Stimulated activated CD4-positive, alpha-beta T cell treated with anti-CD3 and anti-CD28 coated beads, Interleukin-2, amount 100 ng/mL, for 24 hours (primary cell): ENCODE measurements at places on chromosomes 16 and 17.

- no peak for DNase-seq
Observed at GRCh38 chr16:87404764-87405625, 12.9 kb downstream of the MAP1LC3B start.

DNA sequence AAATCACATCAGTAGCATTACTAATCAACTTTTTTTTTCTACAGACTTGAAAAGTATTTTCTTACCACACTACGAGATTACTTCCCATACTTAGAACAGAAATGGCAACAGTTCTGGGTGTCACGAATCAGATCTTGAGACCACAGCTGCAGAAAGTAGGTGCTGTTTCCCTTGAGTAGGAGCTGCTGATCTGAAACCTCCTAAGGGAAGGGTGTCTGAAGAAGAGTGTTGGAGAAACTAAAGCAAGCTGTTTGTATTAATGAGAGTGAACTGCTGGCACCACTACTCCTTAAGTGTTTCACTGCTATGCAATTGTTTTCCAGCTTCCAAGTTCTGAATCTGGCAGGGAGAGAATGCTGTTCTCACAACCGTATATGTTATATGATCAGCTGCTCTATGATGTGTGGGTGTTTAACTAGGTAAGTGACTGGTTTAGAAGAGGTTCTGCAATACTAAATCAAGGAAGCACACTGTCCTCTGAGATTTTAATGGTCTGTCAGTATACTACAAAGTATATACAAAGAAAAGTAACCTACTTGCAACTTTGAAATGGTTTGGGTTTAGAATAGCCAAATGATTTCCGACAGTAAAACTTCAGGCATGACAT, 3.3 kb downstream of the ZNF652 start:
- no peak for DNase-seq

GRCh38 chr17:40331743-40332641, 23.0 kb downstream of the RARA start:
- DNase-seq = no peak

DNA sequence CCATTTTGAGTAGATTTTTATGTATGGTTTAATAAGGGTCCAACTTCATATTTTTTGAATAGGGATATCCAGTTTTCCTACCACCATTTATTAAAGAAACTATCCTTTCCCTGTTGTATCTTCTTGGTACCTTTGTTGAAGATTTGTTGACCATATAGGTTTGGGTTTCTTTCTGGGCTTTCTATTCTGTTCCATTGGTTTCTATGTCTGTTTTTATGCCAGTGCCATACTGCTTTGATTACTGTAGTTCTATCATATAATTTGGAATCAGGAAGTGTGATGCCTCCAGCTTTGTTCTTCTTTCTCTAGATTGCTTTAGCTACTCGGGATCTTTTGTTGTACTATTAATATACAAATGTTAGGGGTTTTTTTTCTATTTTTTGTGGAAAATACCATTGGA, 46.5 kb downstream of the PPM1E start:
- no peak for DNase-seq

DNA sequence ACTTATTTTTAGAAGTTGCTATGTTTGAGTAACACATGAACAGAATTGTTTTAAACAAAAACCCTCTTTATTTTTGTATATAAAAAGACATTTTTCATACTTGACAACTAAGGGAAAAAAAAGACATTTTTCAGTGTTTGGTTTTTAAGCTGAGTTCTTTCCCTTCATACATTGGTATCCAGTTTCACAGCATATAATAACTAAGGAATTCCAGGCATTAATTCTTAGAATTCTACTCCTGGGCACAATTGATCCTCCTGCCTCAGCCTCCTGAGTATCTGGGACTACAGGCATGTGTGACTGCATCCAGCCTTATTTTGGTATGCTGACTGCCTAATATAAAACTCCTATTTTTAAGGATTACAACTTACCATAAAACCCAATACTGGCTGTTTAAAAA, 8.4 kb downstream of the FBXO47 start:
- DNase-seq = no peak

DNA sequence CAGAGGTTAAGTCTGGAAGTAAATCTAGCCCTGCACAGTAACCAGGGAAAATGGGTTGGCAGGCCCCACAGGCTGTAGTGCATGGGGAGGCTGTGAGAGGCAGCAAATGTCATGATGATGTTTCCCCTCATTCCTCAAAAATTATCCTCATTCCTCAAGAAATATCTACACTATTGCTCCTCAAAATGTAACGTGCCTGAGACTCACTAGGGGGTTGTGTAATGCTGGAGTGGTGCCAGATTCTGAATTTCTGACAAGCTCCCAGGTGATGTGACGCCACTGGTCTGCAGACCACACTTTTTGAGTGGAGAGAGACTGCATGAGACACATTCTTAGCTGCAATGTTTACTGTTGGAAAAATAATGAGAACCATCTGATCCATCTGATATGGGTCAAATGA, 1.2 kb upstream of the MPP3 start:
- DNase-seq = no peak

GRCh38 chr16:52709306-52709705, 162.4 kb upstream of the TOX3 start:
- DNase-seq = no peak

DNA sequence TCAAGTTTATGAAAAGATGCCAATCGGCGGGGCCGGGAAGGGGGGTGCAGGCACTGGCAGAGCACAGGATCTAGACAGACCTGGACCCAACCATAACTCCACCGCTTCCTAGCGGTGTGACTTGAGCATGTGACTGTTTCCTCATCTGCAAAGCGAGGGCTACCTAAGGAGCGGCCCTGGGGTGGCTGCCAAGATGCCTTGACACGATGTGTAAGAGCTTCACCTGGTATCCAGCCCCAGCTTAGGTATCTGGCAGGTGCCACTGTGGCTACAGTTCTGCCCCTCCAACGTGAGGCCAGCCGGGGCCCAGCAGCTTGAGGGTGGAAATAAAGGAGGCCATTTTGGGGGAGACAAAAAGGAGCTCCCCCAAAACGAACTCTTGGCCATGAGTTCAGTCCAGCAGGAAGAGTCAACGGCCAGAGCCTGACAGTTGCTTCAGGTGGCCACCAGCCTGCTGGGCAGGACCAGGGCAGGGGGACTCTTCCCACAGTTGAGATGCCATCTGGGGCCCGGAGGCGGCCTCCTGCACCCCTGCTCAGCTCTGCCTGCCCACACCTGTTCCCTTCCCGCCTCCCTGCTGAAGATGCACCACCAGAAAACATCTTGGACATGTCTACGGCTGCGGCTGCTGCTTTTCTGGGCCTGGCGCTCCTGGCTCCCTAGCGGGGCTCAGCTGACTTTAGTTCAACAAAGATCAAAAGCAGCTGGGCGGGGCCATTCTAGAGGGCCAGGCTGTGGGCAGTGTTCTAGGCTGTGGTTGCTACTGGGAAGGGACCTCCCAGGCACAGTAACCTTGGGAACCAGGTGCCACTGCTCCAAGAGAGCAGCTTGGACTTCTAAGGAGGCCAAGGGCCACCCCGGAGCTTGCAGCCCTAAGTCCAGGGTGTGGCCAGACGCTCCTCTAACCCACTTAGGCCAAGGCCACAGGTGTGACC, 3.4 kb upstream of the MTSS2 start:
- no peak for DNase-seq

GRCh38 chr17:14737984-14738651, 437.2 kb downstream of the HS3ST3B1 start:
- DNase-seq = no peak

DNA sequence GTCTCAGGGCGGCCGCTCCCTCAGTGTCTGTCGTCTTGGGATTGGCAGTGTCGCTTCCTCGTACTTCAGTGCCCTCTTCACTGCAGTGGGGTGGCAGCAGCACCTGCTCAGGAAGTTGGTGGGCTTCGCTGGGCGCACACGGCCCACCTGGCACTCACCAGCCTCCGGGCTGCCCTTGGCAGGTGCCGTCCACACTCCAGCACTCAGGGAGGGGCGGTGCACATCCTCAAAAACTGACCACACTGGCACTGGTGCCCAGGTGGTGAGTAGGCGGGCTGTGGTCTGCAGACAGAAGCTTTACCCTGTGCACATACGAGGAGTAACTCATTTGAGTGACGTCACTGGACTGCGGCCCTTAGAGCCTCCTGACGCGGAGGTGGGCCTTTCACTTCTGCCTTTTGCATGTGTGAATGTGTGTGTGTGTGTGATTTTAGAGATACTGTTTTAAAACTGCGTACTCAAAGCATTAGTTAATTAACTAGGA, 94.6 kb downstream of the BANP start:
- no peak for DNase-seq

GRCh38 chr17:66443166-66443565, 140.8 kb downstream of the PRKCA start:
- no peak for DNase-seq

DNA sequence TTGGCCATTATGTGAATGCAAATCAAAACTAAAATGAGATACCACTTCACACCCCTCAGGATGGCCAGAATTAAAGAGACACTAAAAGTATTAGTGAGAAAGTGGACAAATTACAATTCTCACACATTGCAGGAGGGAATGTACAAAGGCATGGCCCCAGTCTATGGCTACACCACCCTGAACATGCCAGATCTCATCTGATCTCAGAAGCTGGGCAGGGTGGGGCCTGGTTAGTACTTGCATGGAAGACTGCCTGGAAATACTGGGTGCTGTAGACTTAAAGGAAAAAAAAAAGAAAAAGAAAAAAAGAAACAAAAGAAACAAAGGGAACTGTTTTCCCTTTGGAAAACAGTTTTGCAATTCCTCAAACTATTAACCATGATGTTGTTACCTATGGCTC, 97.0 kb upstream of the RBL2 start:
- no peak for DNase-seq

DNA sequence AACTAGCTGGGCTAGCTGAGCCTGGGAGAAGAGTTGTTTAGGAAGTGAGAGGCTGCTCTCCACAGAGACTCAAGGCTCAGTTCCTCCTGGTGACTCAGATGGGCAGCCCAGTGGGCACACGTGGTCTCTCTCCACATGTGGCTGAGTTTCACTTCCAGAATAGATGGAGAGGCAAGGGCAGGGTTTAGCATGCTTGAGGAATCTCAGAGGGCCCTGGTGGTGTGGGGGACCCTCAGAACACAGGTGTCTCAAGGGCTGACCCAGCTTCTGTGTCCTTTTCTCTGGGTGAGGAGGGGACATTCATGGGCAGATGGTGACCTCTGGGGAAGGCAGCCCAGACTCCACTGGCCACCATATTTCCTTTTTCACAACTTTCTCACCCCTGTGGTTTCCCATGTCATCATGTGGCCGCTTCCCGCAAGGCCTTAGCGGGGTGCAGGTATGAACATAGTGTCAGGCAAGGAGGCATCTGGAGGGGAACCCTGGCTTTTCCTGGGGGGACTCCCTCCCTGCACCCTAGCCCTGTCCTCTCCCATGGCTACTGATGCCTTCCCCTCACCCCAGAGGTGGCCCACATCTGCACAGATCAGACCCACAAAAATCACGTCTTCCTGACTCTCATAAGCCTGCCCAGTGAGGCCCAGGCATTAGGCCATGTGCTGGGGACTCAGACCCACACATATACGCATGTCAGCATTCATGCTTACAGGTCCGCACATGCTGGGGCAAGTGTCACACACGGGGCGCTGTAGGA, 3.3 kb downstream of the GRN start:
- no peak for DNase-seq

GRCh38 chr16:4607841-4608703, 6.6 kb downstream of the UBALD1 start:
- DNase-seq = no peak

GRCh38 chr17:17818088-17818526, 18.7 kb downstream of the SREBF1 start:
- DNase-seq = no peak

- DNase-seq = no peak
Observed at GRCh38 chr17:82092628-82092994, 5.4 kb downstream of the FASN start.

- DNase-seq = no peak
Observed at GRCh38 chr17:71071837-71072236, 902.5 kb downstream of the KCNJ2 start.

GRCh38 chr16:3004319-3004718, 8.4 kb upstream of the CLDN9 start:
- no peak for DNase-seq

GRCh38 chr16:12613131-12613991, 190.3 kb downstream of the CPPED1 start:
- DNase-seq = peak; percentile 59

DNA sequence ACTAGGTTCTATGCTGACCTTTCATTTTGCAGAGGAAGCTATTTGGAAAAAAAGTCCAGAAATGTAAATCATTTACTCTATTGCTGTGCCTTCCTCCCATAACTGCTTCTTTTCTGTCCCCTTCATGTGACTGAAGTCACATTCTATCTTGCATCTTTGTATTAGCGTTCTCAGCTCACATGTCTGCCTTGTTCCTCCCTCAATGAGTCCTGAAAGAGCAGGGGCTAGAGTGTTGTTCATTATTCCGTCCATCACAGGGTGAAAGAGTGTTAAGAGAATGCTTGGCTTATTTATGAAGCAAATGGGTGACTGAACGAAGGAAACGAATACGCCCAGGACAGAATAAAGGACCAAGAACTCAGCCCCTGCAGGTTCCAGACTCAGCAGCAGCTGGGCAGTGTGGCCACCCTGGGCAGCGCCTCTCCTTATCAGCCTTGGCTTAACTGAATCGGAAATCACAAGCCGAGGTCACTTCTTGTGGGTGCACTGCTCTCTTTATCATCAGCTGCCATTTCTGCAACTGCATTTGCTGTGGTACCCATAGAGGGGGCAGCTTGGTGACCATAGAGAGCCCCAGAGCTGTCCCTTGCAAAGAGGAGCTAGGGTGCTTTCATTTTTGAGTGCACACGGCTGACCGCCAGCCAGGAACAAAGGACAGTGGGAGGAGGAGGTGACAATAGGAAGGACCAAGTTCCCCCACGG, 1.8 kb upstream of the PIK3R6 start:
- no peak for DNase-seq

- DNase-seq = no peak
Observed at GRCh38 chr16:64982581-64982980, 139.3 kb downstream of the CDH11 start.

DNA sequence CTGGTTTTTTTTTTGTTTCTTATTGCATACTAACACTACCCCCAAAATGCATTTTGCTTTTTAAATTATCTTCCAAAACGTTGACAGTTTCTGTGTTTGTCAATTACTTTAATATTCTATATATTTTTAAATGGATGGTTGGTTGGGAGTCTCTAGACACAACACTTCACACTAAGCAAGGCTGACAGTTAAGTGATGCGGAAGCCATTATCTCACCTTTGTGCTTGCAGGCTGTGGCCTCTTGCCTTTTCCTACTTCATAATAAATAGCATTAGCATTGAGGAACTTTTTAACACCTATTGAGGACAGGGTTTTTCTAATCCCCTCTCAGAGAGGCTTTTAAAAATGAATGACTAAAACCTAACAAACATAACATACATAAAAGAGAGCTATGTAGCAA, 280.8 kb upstream of the TBX2 start:
- DNase-seq = no peak

GRCh38 chr16:87202346-87202745, 114.8 kb downstream of the C16orf95 start:
- no peak for DNase-seq

DNA sequence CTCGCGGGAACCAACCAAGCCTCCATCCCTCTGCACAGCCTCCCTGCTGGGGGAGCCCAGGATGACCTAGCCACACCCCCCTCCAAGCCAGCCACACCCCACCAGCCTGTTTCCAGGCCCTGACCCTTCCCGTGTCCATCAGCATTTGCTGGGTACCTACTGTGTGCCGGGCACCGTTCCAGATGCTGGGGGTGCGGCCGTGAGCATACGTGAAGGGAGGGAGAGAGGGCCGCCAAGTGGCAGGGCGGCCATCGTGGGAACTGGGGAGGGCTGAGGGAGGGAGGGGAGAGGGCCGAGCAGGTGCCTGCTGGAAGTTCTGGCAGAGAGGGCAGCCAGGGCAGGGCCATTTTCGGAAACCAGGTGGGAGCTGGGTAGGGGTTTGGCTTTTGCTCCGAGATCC, 23.1 kb downstream of the ZFPM1 start:
- DNase-seq = no peak

- no peak for DNase-seq
Observed at GRCh38 chr17:42573095-42573494, 4.4 kb downstream of the PSMC3IP start.
